ENCODE measurements at places on chromosomes 6 and 20.

DNA sequence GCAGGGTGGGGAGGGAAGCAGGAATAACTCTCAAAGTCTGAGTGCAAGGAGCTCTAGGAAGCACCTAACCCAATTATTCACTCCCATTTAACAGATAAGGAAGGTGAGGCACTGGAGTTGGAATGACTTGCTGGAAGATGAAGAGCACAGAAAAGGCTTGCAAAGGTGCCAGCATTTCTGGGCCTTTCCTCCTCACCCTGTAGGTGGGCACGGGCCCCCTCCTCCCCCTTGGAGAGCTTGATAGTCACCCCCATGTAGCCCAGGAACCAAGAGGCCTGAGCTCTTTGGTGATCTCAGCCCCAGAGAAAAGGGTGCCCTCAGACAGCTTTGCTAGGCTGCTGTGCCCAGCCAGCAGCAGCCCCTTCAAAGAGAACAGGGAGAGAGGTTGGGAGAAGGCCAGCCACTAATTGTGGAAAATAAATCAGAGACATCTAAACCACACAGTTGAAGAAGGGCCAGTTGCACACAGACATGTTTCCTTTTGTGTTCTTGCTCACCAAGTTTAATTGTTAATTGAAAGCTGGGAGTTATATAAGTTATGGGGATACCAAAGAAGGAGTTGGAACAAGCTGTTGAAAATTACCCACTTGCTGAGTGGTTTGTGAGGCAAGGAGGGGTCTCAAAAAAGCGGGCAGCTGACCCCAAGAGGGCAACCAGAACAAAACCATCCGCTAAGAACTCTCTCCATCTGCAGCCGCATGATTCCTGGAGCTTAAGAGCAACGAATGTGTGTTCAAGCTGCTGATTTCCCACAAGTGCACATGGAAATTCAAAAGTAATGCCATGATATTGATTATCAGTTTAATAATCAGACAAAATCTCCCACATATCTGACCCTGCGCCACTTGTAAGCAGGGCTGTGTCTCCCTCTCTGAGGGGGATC lies 77.0 kb downstream of the MRPL14 start:
- DNase-seq, result no peak

DNA sequence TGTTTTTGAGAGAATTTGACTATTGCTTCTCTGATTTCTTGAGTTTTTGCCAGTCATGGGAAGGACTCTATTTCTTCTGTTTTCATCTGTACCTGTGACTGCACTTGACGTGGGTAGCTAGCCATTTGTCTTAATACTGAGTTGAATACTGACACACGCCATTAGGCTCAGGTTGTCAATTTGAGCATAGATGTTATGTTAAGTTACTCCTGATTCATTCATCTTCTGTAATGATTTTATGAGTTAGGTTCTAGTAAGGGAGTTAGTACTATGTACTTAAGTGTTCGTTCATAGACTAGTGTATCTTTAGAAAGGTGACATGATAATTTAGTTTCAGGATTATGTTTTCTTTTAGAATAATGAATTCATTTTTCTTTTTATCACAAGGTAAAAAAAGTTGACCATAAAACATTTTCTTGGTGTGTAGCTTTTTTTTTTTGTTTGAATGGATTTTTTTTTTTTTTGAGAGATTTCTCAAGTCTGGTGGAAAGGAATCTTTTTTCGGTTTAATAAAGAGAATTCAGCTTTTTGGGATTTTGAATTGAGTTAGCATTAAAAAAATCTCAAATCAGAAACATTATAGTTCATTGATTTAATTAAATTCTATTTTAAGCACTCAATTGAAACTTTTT lies 1.7 kb downstream of the AFDN start:
- no peak for DNase-seq

DNA sequence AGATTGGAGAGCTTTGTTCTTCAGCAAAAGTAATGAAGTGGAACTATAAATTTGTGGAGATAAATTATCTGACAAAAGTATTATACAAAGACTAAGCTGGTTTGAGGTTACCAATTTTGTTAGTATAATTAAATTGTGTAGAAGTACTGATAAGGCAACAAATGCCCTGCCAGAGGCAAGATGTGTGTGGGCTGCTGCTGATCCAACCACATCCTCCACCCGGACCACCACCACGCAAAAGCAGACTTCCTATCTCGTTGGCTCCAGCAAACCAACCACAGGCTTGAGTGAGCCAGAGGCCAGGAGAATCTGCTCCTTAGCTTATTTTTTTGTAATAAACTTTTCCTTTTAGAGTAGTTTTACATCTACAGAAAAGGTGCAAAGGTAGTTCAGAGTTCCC lies 1.1 kb upstream of the MYLK4 start:
- no peak for DNase-seq

- DNase-seq, result no peak
Observed at GRCh38 chr6:27451660-27452390, 21.1 kb downstream of the ZNF184 start.

GRCh38 chr6:137764464-137764863 lies 102.6 kb upstream of the TNFAIP3 start:
- DNase-seq, result no peak

DNA sequence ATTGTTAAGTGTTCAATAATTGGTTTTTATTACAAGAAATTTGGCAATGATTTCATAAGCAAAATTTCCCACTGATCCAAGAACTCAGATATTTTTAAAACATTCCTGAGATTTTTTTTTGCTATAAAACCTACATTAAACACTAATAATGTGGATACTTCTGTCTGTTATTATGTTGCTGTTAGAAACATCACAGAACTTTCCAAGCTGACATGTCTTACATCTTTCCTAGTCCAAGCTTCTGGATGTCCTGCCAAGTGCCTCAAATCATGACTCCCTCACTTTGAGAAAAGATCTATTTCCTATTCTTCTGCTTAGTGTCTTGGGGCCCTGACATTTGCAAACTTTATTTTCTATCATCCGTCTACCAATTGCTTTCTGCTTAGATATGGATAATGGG lies 110.8 kb downstream of the RFPL4B start:
- no peak for DNase-seq

DNA sequence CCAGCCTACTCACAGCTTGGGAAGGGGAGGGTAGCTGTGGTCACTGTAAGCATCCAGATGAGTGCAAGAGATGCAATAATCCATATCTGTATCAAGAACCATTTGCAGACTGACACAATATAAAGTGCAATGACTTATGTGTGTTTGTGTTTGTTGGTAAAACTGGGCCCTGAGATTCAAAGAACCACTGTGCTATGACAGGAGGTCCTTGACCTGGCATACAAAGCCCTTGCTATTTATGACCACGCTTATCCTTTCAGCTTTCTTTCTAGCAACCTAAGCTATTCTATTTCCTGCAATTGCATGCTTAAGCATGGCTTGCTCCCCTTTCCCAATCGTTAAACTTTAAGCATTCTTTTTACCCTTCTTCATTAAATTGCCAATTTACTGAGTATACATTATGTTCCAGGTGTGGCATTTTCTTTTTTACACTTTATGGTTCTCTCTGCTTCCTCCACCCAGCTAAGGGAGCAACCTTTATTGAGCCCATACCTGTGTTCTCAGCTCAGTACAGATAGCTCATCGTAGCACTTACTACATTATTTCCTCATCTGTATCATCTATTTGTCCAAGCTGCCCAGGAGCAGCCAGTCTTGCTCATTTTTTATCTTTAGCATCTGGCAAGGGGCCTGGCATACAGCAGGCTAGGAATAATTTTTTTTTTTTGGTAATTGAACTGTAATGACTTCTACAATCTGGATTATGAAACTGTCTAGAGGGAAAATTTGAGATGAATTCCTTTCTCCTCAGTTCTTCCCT lies 3.5 kb downstream of the MCUR1 start:
- no peak for DNase-seq

- DNase-seq, result no peak
Observed at GRCh38 chr20:17638835-17639407, 43.1 kb downstream of the RRBP1 start.

DNA sequence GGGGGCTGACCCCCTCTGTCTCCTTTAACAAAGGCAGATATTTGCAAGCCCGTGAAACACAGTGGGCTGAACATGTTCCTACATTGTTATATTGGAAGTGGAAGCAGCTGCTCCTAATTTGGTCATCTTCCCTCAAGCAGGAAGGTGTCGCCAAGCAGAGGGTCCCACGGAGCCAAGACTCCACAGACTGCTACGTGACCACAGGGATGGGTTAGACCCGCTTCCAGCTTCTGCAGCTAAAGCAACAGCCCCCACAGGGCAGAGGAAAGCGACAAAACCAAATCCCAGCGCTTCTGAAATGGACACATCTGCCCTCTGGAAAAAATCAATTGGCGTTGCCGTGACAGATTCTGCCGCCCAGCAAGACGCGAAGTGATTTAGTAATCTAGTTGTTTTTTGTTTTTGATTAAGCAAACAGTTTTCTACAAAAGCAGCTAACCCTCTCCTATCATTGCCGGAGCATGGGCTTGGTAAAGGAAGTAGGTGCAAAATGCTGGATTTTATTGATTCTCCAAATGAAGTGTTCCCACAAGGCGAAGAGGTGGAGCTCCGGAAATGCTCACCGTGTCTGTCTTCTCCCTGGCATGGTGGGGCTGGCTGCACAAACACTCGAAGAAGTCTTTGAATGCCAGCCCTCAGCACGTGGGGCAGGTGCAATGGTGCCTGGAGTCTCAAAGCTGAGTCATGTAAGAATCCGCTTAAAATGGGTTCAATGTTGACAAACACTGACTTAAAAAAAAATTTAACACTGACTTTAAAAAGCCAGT lies 79.4 kb upstream of the FRMD1 start:
- DNase-seq, result no peak

- no peak for DNase-seq
Observed at GRCh38 chr6:110239526-110240274, 59.5 kb downstream of the CDC40 start.

- DNase-seq, result no peak
Observed at GRCh38 chr6:72288592-72288991, 333.3 kb upstream of the KCNQ5 start.

- no peak for DNase-seq
Observed at GRCh38 chr6:127587875-127588274, 10.9 kb downstream of the C6orf58 start.

GRCh38 chr20:56760610-56761009 lies 131.5 kb downstream of the TFAP2C start:
- no peak for DNase-seq
